ENCODE measurements at places on chromosomes 5 and 9.

- no peak for DNase-seq
These were observed 84.1 kb downstream of the MAP1B start for GRCh38 chr5:72191404-72191803.

DNA sequence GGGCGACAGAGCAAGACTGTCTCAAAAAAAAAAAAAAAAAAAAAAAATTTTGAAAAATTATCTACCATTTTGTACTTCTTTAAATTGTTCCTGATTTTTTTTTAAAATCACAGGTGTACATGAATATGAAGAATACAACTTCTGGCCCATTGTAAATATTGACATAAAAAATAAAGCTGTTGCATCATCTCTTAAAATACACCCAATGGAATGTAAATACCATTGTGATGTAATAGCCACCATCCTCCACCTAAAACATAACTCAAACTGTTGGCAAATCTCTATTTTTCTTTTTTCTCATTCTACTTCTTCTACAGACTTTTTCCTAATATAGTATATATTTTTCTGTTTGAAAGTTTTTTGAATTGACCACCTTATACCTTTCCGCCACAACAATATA, 61.0 kb upstream of the TEX48 start:
- DNase-seq: no peak

GRCh38 chr9:128729766-128730517, 6.0 kb upstream of the ZDHHC12 start:
- no peak for DNase-seq

DNA sequence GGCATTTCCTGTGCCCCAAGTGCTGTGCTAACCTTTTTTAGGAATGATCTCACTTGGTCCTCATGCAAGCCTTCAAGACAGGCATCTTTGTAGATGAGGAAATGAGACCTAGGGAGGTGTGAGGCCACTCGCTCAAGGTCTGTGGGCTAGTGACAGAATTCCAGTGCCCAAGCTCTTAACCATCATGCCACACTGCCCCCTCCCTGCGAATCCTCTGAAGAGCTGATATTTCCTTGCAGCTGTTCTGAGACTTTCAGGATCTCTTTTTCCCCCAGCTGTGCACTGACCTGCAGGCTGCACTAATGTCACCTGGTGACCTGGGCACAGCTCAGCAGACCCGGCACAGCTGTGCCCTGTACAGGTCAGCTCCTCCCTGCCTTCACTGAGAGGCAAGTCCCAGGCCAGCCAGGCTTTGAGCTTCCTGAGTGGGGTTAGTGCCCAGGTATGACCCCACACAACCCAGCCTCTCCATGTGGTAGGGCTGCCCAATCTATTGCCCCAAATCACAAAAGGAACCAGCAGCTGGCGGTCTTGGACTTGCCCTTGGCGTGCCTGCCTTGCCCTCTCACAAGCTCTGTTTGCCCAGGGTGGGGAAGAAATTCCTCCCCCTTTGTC, 32.7 kb downstream of the MORN5 start:
- no peak for DNase-seq

DNA sequence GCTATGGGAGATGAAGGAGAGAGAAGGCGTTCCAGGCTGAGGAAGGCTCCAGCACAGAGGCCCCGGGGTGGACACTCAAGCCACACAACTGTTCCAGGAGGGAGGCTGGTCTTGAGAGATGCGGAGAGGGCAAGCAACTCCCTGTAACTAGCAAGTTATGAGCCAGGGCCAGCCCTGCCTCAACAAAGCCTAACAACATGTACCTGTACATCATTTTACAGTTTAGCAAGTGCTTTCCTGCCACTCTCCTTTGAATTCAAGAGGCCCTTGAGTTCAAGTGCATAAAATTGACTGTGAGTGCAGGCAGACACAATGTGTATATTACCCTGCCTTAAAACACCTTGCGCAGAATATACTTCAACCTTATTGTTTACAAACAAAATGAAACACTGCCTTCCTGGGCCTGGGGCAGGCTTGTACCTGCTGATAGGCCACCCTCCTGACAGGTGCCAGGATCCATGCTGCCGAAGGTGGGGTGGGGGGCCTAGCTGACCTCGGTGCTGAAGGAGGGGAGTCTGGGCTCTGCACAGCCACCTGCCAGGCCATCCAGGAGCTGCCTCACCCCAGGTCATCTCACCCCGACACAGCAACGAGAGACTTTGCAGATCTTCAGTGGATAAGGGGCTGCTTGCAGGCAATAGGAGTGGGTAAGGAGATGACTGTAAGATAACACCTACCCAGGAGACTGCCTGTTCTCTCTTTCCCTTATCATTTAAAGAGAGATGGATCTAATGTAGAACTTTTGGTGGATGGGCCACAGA, 80.0 kb downstream of the PPARGC1B start:
- DNase-seq: no peak

- DNase-seq: no peak
These were observed 185.1 kb downstream of the RGS3 start for GRCh38 chr9:113648586-113648985.

- no peak for DNase-seq
These were observed 52.1 kb upstream of the RNU6ATAC start for GRCh38 chr9:134216449-134216951.

GRCh38 chr9:15032860-15033259, 122.6 kb upstream of the FREM1 start:
- DNase-seq: no peak

GRCh38 chr9:98892288-98892687, 51.4 kb upstream of the COL15A1 start:
- no peak for DNase-seq

DNA sequence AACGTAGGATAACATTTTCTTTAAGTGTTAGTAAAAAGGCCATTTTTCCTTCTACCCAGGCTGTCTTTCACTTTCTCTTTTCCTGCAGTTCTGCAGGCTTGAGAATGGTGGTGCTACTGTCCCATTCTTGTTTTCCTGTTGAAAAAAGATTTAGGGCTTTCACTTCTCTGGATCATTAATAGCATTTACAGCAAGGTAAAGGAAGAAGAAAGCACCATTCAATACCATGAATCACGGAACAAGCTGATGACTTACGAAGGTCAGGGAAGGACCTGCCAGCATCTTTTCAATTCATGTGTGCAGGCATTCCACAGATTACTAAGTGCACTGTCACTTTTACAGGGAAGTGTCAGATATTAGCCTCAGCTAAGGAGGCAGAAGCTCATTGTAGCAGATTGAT, 292.8 kb downstream of the YTHDC2 start:
- no peak for DNase-seq

DNA sequence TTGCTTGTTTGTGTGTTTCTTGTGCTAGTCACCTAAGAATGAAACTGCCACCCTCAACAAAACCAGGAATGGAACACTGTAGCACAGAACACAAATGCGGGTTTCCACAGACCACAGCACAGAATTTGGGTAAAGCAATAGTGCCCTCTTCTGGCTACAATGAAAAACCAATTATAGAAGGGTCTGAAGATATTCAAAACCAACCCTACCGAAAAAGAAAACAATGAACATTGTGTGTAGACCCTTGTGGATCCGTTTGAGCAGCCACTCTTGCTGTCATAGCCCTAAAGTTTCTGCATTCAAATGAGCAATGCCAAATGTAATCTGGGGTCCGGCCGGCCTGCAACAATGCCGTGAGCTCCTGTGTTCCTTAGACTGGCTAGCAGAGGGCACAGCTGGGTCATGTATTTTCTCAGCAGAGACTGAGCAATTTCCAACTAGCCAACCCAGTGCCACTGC, 8.3 kb upstream of the ENC1 start:
- peak; percentile 58 for DNase-seq

DNA sequence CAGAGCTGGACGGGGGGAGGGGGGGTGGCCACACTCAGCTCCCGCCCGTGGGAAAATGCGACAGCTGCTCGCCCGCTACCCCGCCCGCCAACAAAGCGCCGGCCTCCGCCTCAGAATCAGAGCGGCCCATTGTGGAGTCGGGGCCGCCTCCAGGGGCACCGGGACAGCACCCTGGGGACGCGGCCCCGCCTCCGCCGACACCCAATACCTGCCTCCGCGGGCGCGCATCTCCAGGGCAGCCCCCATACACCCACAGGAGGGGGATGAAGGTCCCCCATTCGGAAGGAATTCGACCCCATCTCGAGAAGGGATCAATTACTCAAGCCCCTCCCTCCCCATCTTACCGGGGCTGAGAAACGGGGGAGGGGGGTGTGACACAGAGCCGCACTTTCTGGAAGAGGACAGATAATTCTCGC, 1.3 kb downstream of the NOTCH1 start:
- DNase-seq: no peak

DNA sequence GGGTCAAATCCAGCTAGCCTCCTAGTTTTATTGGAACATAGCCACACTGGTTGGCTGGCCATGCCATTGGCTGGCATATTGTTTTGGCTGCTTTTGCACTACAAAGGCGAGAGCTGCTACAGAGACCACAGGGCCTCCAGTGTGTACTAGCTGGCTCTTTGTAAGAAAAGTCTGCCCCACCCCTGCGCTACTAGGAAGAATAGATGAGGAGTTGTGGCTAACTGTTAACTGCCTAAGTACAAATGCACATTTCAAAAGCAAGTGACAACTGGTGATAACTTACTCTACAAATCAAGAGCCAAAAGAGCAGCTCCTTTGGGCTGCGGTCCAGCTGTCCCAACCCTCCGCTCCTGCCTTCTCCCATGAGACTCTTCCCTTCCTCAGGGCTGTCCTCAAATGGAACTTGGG, 63.9 kb downstream of the SERINC5 start:
- no peak for DNase-seq

- no peak for DNase-seq
These were observed 33.3 kb downstream of the TLE4 start for GRCh38 chr9:79604921-79605562.

- DNase-seq: no peak
These were observed 151.1 kb upstream of the APC start for GRCh38 chr5:112586596-112587062.

DNA sequence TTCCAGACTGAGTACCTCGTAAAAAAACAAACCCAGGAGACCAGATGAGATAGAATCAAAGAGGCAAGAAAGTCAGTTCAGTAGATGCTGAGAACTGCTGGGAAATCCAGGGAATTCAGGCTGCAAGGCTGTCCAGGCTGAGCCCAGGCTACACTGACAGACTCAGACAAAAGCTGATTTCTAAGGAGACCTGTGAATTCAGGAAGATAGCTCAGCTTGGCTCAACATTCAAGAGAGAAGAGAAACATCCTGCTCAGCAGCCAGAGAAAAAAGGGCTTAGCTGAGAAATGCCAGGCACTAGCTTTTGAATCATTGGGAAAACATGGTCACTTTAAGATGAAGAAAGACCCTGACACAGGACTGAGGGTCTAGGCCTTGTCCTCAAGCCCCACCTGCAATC, 118.2 kb upstream of the SLC44A1 start:
- DNase-seq: no peak

GRCh38 chr5:72597456-72597948, 90.3 kb upstream of the ZNF366 start:
- no peak for DNase-seq

DNA sequence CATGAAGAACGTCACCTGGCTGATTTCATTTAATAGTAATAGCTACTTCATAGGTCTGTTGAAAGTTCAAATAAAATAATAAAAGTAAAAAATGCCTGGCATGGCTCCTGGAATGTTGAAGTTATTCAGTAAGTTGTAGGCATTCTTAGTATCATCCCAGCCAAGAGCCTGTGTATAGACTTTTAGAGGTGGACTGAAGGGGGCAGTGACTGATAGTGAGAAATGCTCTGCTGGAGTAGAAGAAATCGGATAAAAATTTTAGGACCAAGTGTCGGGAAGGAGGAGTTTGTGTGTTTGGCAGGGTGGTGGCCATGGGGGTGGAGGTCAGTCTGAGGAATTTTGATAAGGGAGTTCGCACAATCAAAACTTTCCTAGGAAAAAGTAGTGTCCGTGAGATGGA, 3.6 kb downstream of the ZFP2 start:
- DNase-seq: no peak

- DNase-seq: no peak
These were observed 133.5 kb downstream of the GADD45G start for GRCh38 chr9:89738137-89738932.

GRCh38 chr5:4188704-4189103, 593.1 kb downstream of the IRX1 start:
- DNase-seq: no peak

DNA sequence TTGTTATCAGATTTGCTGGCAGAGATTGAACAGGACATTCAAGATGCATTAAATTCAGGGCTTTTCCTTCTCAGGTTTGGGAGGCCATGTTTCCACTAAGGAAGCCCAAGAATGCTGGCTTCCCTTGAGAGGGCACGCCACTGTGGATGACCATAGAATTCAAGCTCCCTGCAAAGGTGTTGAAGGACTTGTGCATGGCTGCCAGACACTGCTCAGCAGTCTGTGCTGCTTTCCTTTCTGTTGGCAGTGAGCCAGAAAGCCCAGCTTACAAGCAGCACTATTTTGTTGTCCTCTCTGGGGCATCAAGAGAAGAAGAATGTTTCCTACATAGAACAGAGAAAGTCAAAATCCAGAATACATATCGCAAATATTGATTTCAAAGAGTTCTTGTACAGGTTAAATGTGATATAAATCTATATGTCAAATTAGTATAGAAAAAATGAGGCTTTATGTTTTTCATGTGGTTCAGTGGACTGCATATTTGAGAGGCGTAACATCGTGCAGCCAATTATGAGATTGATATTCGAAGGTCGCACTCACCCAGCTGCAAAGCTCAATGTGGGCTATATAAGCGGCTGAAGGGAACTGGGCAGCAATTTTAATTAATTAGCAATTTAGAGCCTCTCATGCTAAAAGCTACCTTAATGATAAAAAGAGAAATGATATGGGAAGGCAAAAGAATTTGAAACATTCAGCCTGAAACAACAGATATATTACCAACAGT, 103.1 kb upstream of the ISL1 start:
- DNase-seq: no peak

DNA sequence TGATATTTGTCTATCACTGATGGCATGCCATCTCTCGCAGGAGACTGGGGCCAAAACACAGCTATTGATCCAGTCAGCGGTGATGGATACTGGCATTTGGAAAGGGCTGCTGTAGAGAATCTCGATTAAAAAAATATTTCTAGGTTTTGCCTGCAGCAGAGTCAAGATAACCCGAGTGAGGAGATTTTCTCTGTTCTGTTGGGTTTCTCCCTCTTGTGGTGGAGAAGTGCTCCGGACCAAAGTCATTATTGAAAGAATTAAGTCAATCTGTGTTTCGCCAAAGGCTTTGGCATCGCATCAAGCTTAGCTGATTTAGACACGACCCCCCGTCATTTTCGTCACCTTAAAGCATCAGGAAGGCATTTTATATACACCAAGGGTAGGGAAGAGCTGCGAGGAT, 97.1 kb upstream of the IRX2 start:
- no peak for DNase-seq

DNA sequence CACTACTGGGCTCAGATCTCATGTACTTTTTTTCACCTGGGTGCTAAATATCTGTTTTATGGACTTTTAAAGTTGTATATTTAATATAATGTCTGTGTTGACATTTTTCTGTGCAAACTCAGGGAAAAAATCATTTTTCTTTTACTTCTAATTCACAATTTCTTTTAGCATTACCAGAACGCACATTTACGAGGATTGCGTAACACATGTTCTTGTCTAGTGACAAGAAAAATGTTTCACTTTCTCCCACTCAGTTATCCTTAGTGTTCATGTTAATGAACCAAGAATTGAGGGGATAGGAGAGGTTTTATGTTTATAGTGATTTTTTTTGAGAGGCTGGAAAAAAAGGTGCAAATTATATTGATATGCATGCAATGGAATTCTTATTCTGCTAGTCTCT, 86.3 kb upstream of the PJA2 start:
- no peak for DNase-seq

All from GDM1 (cell line).